Ascending aorta (tissue), 2 donors: ENCODE measurements at places on chromosomes 2 and 18.

DNA sequence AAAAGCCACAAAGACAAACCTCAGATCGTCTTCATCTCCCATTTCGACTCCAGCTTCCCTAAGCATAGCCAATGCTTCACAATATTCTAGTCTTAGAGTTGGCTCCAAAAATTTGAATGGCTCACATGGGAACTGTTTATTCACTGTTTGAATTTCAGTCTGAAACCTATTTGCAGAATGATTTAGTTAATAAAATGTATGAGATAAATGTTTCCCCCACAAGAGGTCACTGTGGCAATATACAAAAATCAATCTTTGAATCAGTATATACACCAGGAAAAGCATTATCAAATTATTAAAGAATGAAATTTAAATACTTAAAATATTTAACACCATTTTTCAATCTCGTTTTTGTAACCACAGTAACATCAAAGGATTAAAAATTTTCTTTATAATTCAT is 40.0 kb upstream of the MCM6 start:
- no peak for DNase-seq

DNA sequence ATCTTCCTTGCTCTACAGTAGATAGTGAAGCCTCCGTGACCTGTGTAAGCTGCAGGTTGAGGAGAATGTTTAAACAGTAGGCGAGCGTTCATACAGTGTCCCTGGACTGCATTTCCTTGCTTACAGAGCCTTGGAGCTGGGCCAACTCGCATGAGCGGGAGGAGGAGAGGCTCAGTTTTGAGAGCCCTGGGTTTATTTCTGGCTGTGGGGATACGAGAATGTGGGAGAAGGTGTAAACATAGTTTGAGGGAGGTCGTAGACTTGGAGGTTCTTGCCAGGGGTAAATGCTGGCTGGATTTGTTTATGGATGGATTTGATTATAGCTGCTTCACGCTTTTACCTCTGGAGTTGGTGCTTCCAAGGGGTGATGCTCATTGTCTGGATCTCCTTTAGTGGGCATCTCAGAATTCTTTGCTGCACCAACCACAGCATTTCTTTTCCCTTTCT is 20.8 kb downstream of the CRIM1 start:
- DNase-seq: no peak

GRCh38 chr18:37578886-37579513 is 13.4 kb upstream of the CELF4 start:
- no peak for DNase-seq

DNA sequence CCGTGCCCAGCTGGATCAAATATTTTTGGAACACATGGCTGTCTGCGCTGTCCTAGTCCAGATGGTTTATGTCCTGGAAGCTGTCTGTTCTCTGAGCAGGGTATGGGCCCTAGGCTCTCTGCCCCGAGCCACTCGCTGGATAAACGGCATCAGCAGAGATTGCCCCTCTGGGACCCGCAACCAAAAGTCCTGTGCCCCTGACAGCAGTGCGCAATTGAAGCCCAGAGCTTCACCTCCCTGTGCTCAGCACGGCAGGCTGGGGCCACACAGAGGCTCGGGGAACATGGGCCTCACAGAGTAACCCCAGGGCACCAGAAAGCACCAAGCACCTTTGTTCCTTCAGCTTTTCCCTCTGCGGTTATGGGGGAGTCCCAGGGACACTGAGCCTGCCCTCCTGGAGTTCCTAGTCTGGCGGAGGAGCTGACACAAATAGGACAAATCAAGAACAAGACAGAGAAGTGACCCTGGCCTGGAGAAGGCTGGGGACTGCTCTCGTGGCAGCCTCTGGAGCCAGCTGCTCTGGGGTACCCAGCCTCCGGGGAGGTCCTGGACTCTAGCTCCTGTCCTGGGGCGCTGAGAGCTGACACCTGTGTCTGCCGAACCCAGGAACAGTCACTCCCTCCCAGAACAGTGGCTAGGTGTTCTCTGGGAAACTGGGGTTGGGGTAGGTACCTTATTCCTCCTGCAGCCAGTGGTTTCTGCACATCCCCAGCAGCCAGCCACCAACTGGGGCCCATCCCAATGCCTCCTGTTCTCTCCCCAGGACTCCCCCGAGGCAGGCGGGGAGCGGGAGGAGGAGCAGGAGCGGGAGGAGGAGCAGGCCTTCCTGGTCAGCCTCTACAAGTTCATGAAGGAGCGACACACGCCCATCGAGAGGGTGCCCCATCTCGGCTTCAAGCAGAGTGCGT is 12.3 kb downstream of the ARID5A start:
- DNase-seq: no peak

DNA sequence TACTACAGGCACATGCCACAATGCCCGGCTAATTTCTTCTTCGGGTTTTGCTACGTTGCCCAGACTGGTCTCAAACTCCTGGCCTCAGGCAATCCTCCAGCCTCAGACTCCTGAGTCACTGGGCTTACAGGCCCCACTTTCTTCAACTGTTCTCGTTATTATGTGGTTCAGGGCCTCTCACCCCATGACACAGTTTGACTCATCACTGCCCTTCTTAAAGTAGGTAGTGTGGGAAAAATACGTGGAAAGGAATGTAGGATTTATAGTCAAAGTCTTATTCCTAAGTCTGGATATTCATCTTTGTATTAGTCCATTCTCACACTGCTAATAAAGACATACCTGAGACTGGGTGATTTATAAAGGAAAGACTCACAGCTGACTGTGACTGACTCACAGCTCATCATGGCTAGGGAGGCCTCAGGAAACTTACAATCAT is 19.4 kb downstream of the CENPA start:
- no peak for DNase-seq

GRCh38 chr2:52404866-52405265 is 1362.7 kb upstream of the CHAC2 start:
- no peak for DNase-seq

GRCh38 chr18:35050705-35051195 is 9.5 kb downstream of the MAPRE2 start:
- DNase-seq: no peak

DNA sequence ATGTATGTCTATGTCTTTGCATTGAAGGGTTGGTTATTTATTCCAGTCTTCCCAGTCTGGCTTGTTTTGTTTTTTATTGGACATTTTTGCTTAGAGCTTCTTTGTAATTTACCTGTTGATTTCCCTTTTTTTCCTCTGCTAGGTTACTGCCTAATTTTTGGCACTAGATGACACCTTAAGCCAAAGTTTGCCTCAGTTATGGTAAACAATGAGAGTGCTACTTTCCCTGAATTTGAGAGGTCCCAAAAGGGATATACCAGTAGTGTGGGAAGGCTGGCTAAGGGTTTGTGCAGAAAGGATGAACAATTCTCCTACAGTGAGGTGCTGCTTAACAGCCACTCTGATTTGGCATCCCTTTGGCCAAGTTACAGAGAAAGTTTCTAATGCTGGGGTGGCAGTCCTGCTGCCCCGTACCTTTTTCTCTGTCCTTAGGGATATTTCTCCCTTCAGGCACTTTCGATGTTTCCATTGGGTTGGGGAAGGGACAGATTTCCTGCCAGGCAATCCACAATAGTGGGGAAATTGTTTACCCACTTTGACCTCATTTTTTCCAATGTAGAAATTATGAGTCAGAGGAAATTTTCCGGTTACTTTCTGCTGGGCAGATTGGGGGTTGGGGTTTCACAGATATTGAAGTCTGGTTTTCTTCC is 354.9 kb downstream of the PTPRM start:
- DNase-seq: no peak

- DNase-seq: no peak
Measured at GRCh38 chr18:44859751-44860439, 179.2 kb downstream of the SETBP1 start.

DNA sequence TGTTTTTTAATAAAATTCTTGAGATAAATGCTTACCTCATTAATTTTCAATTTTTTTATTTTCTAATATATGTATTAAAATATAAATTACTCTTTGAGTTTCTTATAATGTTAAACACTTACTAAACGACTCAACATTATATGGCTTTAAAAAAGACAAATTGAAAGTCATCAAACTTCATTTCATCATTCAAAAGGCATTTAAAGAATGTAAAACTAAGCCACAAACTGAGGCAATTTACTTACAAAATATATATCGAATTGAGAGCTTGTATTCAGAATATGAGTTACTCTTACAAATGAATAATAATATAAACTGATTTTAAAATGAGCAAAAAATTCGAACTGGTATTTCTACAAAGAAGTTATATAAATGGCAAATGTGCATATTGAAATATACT is 1262.2 kb upstream of the PIK3C3 start:
- no peak for DNase-seq
